ENCODE measurements at places on chromosomes 5 and 9.

- DNase-seq, result no peak
These were observed 42.2 kb upstream of the AFAP1L1 start for GRCh38 chr5:149229298-149229937.

- DNase-seq, result no peak
These were observed 293.1 kb upstream of the CDH6 start for GRCh38 chr5:30900367-30900766.

DNA sequence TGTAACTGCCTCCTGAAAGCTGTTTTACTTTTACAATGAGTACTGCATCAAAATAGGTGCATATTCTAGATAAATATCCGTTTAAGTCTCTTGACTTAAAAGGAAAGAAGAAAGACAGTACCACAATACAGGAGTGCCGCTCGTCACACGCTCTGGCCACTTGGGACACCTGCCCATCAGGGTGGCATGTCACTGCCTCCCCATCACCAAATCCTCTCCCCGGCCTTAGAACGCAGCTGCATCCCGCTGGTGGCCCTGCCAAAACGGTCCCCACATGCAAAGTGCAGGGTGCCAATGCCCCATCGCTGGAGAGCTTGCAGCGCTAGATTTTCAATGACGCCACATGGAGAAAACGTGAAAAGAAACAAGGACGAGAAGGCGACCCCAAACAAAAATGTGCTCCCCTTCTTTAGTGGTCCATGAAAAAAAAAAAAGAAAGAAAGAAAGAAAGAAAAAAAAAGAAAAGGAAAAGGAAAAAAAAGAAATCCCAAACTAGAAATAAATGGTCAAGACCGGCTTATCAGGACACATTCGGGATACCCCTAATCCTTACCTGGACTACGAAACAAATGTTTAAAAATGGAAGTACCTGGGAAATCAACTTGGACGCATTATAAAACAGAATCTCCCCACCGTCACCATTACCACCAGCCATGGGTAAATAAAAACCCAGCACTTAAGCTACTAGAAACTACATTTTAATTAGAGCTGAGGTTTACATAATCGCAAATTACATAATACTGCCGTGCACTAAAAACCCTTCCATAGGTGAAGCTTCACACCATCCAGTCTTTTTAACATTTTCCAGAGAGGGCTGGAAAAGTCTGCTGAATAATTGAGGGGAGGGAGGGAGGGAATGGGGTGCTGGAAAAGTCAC is 1.0 kb downstream of the ANKH start:
- no peak for DNase-seq

DNA sequence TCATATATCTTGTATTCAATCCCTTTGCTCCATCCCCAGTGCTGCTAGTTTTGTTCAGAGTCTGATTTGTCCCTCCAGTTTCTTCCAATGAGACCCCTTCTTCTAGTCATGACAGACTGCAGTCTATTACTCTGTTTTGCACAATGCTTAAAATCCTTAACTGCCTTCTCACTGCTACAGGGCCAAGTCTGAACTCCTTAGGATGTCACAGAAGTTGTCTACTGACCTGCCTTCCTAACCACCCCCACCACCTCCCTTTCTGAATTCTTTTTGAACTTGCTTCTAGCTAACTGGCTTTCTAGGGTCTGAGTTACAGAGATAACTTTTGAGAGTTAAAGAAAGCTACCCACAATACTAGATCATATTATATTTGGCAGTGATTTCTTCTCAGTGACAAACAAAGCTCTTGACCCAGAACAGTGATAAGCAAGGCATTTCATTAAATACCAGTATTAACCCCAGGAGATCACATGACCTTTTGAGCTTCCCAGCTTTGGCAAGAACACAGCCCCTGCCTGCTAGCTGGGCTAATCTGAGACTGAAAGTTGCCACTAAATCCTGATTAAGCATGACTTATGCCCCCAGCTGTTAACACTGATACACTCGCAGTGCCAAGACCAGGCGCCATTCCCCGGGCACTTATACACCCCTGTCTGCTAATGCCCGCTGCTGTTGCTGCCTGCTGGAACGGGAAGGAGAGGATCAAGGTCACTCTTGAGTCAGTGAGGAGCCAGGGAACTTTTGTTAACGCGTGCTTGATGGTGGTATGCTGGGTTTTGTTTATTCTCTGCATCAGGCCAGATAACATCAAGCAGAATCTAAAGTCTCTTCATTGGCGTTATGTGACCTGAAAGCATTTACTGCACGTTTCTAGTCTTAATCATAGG is 36.4 kb upstream of the ADAMTSL1 start:
- DNase-seq, result no peak

GRCh38 chr9:124345063-124345462 is 70.2 kb downstream of the PSMB7 start:
- DNase-seq, result no peak

DNA sequence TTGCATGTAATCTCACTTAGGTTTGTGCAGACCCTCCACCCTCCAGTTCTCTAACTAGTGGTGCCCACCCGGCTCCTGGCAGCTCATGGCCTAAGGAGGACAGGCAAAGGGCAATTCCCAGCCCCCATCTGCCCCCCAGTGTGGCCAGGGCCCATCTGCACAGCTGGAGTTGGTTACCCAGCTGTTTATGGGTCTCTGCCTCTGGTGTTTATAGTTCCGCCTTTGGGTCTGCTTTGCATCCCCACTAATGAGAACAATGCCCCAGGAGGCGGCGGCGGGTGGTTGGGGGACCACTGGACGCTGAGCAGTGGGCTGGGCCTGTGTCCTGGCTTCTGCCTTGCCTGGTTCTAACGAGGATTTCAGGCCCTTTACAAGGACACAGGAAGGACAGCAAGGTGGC is 62.4 kb downstream of the NDST1 start:
- DNase-seq, result no peak

DNA sequence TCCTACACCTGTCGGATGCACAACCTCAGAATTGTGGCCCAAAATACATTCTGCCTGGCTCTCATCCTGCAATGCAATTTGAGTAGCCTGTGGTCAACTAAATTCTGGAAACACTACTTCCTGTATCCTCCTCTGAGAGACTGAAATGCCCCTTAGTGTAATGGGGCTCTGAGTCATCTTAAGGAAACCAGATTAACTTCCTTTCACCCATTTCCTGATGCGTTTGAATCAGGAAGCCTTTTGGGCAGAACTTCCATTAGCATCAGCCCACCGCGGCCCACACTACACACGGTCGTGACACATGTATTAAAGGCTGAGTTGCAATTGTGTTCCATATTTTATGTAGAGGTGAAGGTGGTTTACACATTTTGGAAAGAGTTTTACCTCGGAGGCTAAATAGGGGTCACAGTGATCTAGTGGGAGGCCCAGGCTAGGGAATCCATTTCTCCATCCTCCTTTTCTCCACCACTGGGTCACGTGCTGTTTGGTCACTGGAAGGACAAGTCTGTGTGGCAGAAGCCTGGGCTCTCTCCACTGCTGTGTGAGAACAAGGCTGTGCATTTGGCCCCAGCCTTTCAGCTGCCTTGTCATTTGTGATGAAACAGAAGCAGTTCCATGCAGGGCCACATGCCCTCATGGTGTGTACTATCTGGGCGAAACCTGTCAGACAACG is 55.9 kb downstream of the DAP start:
- no peak for DNase-seq

GRCh38 chr5:99169309-99169708 is 240.5 kb upstream of the CHD1 start:
- peak; percentile 1 for DNase-seq

- peak; percentile 2 for DNase-seq
These were observed 51.4 kb upstream of the CHSY3 start for GRCh38 chr5:129852747-129853352.
